ENCODE measurements at places on chromosomes 1 and 21. TPM values are rescaled to one million over a fixed set of nuclear protein-coding genes. Genes with fewer than 3 reads are reported as not detected.

The CAPN2 gene
- 136 TPM for total RNA-seq

The KCTD3 gene
- total RNA-seq: 49.2 TPM

The KIF14 gene
- total RNA-seq: 5.1 TPM

The TCEA3 gene
- total RNA-seq: 10.0 TPM

The TTLL7 gene
- total RNA-seq: 13.3 TPM

The PBX1 gene
- 719 TPM for total RNA-seq

The TRIM63 gene
- 1.4 TPM for total RNA-seq

All from mesothelial cell of epicardium (in vitro differentiated cells).